Foreskin melanocyte (primary cell): ENCODE measurements at places on chromosomes 1 and 21.
A peak's percentile ranks its signal among the peaks of the same experiment; 100 is the strongest.

GRCh38 chr1:26932531-26932930 lies 11.0 kb downstream of the NUDC start:
- no peak for DNase-seq

- DNase-seq: no peak
These were observed 22.9 kb downstream of the ATP2B4 start for GRCh38 chr1:203649551-203649998.

- DNase-seq: no peak
These were observed 11.3 kb upstream of the MGST3 start for GRCh38 chr1:165619647-165620151.

GRCh38 chr1:12376236-12377045 lies 146.6 kb downstream of the VPS13D start:
- DNase-seq: no peak

GRCh38 chr1:8706995-8707396 lies 110.4 kb downstream of the RERE start:
- DNase-seq: no peak

DNA sequence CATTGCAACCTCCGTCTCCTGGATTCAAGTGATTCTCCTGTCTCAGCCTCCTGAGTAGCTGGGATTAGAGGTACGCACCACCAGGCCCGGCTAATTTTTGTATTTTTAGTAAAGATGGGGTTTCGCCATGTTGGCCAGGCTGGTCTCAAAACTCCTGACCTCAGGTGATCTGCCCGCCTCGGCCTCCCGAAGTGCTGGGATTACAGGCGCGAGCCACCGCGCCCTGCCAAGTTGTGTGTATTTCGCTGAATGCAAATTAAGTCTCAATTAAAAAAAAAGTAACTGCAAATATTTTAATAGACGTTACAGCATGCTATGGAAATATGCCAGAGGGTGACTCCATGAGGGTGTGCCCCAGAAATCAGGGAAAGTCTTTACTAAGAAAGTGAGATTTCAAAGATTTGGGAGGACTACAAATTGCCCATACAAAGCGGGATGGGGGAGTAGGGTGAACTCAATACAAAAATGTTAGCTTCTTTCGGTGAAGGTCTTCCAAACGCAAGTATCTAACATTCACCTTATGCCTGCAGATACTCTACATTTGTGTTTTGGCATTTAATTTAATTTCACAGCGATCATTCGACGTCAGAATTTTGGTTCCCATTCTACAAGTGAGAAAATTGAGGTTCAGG lies 85.6 kb downstream of the NKAIN1 start:
- DNase-seq: no peak

GRCh38 chr1:119046785-119047438 lies 58.8 kb upstream of the TBX15 start:
- DNase-seq: no peak

GRCh38 chr1:160415696-160416290 lies 15.4 kb downstream of the VANGL2 start:
- DNase-seq: no peak

DNA sequence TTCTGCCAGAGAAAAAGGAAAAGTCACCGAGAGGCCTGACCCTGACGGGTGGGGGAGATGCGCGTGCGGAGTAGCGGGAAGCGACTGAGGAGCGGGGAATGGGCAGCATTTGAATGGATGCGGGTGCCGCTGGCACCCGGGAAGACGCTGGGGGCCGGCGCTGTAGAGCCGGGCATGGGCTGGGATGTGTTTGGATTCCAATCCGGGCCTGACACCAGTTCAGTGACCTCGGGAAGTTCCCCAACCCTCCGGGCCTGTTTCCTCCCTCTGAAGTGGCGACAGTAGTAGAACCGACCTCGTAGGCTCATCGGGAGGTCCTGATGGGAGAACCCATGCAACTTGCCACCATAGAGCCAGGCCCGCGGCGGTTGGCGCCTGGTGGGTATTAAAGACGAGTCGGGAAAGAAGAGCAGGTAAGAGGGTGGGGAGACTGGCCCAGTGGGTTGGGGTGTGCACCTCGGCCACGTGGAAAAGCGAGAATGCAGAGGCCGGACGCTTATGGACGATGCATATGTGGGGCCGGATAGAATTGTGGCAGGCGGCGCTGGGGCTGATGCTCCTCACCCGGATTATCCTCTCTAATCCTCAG lies 642 bp upstream of the SLC16A1 start:
- DNase-seq: no peak

DNA sequence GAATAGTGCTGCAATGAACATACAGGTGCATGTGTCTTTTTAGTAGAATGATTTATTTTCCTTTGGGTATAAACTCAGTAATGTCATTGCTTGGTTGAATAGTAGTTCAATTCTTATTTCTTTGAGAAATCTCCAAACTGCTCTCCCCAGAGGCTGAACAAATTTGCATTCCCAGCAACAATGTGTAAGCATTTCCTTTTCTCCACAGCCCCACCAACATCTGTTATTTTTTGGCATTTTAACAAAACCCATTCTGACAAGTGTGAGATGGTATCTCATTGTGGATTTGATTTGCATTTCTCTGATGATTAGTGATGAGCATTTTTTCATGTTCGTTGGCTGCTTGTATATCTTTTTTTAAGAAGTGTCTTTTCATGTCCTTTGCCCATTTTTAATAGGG lies 21.9 kb upstream of the EEIG2 start:
- no peak for DNase-seq

GRCh38 chr21:31732597-31733550 lies 956 bp upstream of the SCAF4 start:
- DNase-seq: peak; percentile 49

DNA sequence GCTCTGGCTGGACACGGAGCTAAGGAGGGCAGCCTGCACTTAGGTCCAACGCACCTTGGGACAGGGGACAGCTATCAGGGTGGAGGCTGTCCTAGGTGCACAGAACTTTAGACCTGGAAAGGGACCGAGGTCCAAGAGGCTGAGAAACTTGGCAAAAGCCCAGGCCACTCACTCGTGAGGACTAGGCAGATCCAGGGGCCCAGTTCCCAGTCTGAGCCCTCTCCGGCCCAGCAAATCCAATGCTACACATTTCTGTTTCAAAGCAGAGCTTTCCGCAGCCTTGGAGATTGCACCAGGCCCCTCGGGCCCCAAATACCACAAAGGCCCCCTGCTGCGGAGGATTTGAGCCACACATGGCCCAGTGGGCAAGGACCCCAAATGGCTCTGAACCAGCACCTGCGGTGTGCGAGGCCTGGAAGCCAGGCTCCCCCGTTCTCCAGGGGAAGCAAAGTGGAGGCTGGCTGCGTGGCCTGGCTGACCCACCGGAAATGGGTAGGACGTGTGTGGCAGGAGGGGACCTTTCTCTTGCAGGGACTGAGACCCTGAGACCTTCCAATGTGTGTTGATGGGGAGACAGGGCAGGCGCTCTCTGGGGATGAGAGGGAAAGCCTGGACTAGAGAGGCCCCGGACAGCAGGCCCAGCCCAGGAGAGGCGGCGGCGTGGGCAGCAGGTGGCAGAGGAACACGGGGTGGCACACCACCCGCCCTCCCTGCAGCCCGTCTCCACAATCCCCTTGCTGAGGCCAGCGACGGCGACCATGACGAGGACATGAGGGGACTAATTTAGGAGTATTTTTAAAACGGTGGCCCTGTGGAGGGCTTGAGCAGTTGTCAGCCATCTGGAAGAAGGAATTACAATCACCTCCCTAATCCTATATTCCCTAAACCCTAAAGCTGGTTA lies 118.7 kb downstream of the CASZ1 start:
- DNase-seq: no peak

DNA sequence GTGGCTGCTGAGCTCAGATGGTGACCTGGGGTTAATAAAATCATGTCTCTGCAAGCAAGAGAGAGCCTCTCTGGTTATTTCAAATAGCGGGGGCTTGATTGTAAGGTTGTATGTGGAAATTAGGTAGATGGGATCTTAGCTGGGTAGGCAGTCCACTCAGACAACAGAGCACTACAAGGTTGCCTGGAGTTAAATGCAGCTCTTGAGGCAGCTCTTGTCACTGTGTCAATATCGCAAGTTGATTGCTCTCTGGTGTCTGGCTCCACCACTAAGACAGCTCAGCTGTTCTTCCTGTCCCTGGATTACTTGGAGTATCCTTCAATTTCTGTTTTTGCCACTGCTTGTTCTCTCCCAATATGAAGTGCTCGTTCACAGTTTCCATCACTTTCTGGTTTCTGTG lies 93.8 kb downstream of the C21orf91 start:
- no peak for DNase-seq

DNA sequence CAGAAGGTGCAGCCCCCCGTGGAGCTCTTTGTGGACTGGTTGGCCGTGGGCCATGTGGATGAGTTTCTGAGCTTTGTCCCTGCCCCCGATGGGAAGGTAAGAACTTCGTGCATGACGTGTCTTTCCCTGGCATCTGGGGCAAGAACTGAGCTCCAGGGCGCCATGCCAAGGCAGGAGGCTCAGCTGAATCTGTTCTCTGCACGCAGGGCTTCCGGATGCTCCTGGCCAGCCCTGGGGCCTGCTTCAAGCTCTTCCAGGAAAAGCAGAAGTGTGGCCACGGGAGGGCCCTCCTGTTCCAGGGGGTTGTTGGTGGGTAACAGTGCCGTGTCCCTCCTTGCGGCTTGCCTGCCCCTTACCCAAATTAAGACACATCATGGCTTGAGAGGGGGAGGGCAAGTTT lies 27.7 kb downstream of the PADI3 start:
- no peak for DNase-seq

- no peak for DNase-seq
These were observed 29.1 kb upstream of the SOAT1 start for GRCh38 chr1:179264507-179264906.

DNA sequence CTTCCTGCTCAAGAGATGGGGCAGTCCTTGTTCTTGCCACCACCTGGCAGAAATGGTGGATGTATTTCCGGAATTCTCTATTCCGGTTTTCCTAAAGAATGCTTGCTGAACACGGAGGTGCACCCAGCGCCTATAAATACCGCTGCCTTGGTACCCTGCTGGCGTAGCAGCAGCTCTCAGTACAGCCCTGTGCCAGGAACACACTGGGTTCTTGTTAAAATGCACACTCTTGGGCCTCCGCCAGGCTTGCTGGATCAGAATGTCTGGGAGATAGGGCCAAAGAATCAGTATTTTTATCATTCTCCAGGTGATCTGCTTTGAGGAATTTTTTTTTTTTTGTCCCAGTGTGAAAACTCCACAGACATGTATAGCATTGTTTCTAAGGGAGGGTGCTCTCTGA lies 54.2 kb downstream of the IGSF5 start:
- no peak for DNase-seq

GRCh38 chr1:166692346-166692745 lies 146.9 kb upstream of the POGK start:
- no peak for DNase-seq

DNA sequence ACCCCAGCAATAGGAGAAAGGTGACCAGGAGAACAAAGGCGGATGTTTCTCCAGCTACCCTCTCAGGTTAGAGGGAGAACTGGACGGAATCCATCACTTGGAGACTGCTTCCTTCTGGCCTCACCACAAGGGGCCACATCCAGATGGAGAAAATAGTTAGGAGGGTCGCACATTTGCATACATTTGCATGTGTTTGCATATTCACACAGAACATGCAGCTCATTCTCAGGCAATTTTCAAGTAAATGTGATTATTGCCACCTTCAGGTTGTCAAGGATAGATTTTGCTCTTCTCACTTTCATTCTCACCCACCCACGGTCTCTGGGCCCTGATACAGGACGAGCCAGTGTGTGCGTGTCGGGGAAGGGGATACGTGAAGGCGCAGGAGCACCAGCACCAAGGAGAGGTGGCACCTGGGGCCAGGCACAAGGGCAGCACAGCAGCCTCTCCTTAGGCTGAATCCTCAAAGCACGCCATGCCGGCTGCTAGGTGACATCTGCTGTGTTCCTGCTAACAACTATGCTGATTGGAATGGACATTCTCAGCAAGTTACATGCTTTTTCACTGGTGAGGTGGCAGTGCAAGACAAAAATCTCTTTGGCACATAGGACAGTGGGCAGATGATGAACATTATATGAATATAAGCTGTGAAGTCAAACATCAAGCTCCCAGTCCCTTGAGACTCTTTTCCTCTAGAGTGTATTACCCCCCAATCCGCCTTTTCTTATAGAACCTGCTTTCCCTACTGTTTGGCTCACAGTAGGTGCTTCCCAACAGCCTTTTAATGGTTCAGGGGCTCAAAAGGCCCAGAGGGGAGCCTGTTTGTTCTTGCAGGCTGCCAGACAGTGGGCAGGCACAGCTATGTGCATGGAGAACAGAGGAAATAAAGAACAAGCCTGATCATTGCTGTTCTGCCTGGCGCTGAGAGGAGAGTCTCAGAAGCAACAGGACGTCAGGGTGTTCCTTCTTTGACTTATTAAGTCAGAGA lies 14.3 kb downstream of the ACKR1 start:
- no peak for DNase-seq

DNA sequence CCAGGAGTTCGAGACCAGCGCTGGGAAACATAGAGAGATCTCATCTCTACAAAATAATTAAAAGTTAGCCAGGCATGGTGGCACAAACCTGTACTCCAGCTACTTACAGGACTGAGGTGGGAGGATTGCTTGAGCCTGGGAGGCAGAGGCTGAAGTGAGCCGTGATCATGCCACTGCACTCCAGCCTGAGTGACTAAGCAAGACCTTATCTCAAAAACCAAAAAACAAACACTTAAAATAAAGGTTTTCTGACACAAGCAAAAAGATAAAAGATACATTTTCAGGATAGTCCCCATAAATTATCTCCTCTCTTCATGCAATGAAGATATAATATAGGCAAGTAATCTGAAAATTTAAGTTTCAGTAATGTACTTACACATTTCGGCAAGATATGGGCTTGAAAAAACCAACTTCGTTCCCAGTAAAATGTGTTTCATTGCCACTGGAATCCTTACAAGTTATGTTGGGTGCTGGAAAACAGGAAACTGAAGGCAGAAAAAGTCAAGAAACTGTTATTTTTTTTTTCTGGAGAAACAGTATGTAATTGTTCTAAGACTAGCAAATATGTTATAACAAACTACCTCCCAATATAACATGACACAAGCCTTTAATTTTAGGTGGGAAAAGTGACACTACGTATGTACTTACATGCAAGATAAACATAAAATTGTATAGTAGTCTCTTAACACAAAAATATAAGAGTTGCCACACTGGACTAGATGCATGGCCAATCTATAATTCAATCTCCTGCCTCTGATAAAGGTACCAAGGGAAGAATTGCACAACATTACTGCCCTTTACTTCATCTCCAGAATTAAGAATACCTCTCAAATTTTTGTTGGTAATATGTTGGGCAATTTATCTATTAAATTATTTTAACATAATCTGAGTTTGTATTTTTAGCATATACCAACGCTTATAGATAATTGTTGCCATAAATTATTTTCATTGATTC lies 15.7 kb downstream of the TM2D1 start:
- DNase-seq: no peak

GRCh38 chr21:39980241-39980820 lies 113.1 kb downstream of the PCP4 start:
- DNase-seq: no peak

- no peak for DNase-seq
These were observed 249.4 kb downstream of the PLPP3 start for GRCh38 chr1:56329970-56330369.

GRCh38 chr1:9892563-9893528 lies 17.2 kb downstream of the CTNNBIP1 start:
- DNase-seq: no peak
